Upper lobe of right lung (tissue), 1 donor: ENCODE measurements at places on chromosomes 1 and 21. TPM values are rescaled to one million over a fixed set of nuclear protein-coding genes. Genes with fewer than 3 reads are reported as not detected.

DNA sequence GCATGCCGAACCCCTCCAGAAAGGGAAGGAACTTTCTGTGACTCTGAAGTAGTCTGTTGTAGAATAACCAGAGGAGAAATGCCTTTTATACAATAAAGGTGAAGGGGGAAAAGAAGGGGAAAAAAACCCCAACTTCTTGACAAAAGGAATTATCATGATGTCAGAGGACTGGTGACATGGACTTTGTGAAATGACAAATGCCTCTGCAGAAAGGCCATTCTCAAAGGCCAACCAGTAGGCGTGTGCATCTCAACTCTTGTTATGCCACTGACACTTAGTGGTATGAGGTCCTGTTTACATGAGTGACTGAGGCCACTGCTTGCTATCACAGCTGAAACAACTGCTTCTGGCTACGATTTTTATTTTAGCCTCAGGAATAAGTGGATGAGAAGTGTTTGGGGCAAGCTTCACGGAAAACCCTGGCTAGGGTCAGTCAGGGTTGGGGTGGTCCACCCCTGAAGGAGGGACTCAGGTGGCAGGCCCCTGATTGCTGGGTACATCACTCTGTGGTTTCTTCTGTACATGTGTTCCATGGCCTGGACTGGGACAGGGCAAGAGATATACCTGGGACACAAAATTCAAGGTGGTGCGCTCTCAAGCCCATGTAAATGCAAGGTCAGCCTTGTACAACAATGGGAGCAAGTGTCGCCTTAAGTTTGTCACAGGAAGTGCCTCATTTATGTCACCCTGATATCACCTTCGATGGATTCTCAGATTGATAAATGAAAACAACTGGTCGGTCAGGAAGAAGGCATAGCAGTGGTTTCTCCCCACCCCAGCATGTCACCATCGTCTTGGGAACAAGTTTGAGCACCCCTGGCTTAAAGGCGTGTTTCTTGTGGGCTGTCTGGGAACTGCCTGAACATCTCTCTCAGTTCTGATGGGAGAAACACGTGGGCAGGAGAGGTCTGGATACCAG is 12.4 kb downstream of the RUNX1 start:
- no peak for DNase-seq

DNA sequence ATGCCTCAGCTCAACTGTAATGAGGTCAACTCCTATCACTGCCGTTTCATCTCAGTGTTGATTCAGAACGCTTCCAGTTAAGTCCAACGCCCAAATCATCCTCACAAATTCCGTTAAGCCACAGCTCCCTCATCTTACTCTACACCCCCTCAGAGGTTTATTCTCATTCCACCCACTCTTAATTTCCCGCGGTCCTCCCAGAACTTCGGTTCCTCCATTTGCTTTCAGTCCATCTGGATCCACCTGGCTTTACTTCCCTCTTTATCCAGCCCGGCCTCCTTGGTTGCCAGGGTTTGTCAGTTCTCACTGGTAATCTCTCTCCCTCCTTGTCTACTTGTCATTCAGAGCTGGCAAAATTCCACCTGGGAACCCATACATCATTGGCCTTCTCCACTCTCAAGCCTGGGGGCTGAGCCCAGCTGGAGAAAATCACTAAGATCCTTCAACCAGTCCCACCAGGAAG is 51.3 kb upstream of the RUNX1 start:
- DNase-seq = no peak

DNA sequence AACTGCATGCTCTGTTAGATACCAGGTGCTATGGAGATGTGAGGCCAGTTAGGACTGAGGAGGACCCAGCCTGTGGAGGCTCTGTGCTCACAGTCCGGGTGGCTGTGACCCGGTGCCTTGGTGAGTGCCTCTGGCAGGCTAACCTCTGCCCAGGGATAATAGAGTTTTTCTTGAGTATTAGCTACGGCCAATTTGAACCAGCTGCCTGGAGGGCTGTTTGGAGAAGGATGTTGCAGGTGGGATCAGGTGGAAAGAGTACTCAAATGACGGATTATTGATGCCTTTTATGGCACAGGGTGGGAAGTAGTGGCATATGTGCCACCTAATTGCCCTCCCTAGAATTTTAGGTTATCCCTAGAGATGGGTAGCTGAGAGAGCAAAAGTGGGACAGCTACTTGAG is 182.7 kb downstream of the GRIK3 start:
- no peak for DNase-seq

DNA sequence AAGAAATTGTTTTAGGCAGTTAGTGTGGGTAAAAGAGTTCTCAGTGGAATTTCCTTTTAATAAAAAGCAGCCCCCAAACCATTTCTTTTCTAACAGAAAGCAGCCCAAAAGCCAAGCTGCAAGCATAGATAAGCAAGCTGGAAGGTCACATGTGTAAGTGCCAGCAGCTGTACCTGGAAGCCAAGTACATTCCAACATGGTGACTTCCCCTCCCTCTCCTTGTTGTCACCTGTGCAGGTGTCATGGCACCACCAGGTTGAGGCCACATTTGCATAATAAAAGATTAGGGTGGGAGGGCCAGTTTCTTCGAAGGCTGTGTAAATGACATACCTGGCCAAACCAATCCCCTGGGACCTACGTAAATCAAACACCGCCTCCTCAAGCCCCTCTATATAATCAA is 240.3 kb upstream of the RAB4A start:
- no peak for DNase-seq

DNA sequence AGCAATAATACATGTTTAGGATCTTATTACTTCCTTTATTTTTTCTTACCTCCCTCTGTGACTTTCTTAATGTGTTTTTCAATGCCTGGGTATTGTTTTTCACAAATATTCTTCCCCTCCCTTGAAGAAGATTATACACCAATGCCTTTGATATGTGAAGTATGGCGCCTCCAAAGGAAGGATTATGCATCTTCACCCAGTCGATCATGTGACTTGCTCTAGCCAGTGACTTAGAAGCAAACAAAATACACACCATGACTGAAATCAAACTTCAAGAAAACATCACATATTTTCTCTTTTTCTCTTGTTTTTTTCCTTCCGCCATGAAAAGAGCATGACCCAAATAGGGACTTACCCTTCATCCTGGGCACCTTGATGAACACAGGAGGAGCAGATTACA is 297.1 kb downstream of the NCAM2 start:
- DNase-seq = no peak

GRCh38 chr1:19087017-19087736 is 122.9 kb downstream of the UBR4 start:
- DNase-seq = no peak

- peak; percentile 5 for DNase-seq
Measured at GRCh38 chr1:15168479-15168878, 14.9 kb downstream of the TMEM51 start.

GRCh38 chr1:209889077-209889418 is 49.0 kb upstream of the SYT14 start:
- DNase-seq = no peak

DNA sequence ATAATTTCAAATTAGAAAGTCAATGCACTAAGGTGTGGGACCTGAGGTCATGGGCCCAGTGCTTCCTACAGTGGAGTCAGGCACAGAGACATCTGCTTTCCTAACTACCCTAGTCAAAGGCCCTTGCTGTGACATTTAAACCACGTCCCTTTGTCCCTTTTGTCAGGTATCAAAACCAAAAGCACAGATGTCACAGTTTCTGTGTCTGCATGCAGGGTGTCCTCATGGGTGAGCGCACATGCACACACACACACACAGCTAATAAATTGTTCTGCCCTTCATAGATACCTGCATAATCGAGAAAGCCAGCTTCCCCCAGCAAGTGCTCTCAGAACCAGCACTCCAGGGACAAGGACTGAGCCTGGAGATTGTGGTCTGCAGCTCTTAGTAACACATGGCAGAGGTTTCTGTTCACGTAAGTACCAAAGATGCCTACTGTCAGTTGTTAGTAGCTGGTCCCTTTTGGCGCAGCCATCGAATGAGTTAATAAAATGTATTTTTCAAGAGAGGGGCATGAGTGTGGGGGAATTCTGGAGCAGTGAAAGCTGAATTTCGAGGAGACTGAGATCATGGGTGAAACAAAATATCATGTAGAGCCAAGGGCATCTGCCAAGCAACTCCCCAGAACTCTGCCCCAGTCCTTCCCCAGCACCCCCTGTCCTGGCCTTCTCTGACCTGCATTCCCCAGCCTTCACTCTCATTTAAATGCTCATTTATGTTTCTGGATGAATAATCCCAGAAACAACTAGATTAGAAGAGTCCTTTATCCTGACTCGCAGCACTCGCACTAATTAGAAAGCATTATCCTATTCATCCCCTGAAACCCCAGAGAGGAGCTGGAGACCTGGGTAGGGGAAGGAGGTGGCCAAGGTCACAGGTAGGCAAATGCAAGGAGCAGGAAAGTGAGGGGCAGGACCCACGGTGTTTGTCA is 25.5 kb downstream of the TNR start:
- no peak for DNase-seq

DNA sequence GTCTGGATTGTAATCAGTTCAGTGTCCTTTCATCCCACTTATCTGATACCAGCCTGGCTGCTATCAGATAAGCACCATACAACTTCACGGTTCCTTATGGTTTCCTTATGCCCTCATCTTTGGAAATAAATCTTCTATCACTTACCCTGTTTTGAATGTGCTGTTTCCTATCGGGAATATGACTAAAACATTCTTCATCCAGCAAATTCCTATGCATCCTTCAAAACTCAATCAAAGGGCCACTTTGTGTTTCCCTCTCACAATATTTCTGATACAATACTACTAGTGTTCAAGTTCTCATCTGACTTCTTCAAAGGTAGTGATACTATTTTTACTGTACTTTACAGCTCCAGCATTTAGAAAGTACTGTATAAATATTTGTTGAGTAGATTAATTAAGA is 513.2 kb downstream of the OMA1 start:
- DNase-seq = no peak

DNA sequence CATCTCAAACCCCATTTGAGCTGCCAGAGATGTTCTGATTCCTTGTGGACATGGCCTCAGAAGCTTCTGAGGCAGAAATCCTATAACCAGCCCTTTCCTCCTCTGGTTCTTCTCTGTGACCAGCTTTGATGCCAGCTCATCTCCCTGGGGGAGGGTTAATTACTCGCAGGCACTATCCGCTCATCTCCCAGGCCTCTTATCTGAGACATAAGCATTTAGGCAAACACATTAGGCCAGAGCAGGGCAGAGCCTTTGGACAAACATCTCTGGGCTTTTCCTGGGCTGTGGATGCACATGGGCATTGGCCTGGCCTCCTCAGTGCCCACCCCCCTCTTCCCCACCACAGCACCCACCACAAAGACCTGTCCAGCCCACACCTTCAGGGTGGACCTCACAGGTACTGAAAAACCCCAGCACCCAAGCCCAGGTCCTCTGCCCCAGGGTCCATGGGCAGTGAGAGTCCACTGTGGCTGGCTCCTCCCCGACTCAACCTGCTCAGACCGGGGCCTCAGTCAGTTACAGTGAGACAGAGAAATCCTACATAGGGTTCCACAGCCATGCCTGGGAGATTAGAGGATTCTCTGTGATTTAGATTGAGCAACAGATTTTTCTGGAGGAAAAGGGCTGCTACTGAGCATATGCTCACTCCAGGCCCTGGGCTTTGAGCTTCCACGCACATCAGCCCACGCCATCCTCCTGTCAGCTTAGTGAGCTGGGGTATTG is 26.9 kb downstream of the IGSF21 start:
- DNase-seq = no peak

DNA sequence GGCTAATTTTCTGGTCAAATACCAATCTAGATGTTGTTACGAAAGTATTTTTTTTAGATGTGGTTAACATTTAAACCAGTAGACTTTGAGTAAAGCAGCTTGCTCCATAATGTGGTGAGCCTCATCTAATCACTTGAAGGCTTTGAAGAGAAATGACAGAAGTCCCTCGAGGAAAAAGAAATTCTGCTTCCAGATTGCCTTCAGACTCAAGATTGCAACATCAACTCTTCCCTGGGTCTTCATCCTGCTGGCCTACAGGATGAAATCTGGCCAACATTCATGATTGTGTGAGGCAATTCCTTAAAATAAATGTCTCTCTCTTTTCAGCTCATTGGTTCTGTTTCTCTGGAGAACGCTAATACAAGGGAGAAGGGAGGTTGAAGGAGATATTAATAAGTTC is 32.5 kb upstream of the SSX2IP start:
- no peak for DNase-seq

DNA sequence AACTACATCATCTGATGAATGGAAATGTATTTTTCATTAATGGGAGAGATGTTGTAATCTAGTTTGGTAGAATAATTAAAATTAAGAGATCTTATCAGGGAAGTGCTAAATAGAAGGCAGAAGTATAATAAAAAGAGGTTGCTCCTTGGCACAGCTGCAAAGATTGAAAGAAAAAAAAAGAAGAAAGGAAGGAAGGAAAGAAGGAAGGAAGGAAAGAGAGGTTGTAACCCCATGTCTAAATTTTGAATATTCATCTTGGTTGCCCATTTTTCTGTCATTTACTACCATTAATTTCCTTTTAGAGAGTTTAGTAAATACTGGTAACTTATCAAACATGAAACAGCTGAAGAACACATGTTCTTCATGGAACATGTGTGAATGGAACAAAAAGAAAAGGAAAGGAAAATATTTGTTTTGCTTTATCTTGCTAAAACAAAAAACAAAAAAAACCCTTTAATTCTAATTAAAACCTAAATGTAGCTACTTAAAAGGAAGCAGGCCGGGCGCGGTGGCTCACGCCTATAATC is 10.5 kb upstream of the MDM4 start:
- no peak for DNase-seq

GRCh38 chr21:25790122-25790877 is 55.5 kb downstream of the GABPA start:
- DNase-seq = no peak

- peak; percentile 76 for DNase-seq
Measured at GRCh38 chr1:200971955-200972711, 51.4 kb downstream of the KIF21B start.

- no peak for DNase-seq
Measured at GRCh38 chr1:55050283-55050682, 10.9 kb downstream of the PCSK9 start.

Gene PADI1
- not detected for total RNA-seq

Gene CLDN17
- total RNA-seq = not detected

Gene C4BPA
- 175 TPM for total RNA-seq

Gene SYCP1
- total RNA-seq = not detected

Gene LCK
- 8.3 TPM for total RNA-seq

Gene ZNF683
- 1.1 TPM for total RNA-seq

Gene TNNI3K
- total RNA-seq = 1.3 TPM
